ENCODE measurements at places on chromosomes 4 and X.

GRCh38 chrX:133335027-133335426 lies 80.3 kb downstream of the GPC4 start:
- DNase-seq: no peak

- no peak for DNase-seq
These were observed 181.1 kb upstream of the WDFY3 start for GRCh38 chr4:85147481-85148076.

GRCh38 chr4:102439236-102439614 lies 61.9 kb upstream of the NFKB1 start:
- no peak for DNase-seq

GRCh38 chrX:68115371-68115770 lies 317.9 kb downstream of the OPHN1 start:
- DNase-seq: no peak

DNA sequence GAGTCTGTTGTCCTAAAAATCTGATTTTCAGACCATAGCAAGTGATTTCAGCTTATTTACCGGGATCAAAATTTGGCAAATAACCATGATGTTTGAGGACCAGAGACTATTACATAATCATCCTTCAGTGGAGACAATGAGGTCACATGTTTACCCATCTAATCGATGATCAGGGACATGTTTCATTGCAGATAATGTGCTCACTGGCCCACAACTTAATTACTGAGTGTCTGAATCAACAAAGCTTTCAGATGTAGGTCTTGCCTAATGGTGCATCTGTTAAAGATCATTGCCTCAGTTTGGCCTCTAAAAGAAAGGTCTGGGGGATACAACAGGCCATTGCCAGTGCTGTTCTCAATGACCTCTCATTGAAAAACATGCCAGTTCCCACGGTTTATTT lies 42.8 kb upstream of the KLHL34 start:
- no peak for DNase-seq

DNA sequence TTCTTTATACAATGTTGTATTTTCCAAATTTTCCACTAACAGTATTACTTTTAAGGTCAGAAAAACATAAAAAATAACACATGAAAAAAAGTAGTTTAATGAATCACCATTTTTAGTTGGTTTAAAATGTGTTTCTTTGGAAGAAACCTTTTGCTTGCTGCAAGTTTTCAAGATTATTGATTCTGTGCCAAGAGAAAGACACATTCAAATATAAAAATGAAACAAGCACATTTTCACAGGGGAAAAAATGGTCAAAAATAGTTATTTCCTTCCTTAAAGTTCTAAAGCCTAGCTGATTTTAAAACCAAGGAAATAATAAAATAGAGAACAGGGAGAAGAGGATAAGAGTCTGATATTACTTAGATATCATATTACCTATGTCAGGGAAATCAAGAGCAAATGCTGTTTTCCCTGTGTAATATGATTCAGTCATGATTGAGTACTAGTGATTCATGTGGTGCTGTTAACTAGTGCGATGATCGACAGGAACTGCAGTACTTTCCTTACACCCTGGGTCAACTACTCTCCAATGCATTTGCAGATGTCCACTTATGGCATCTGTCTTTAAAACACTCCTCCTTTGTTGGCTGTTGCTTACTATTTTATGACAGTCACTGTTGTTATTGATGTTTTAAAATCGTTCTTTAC lies 103.8 kb downstream of the CAMK2D start:
- DNase-seq: no peak

DNA sequence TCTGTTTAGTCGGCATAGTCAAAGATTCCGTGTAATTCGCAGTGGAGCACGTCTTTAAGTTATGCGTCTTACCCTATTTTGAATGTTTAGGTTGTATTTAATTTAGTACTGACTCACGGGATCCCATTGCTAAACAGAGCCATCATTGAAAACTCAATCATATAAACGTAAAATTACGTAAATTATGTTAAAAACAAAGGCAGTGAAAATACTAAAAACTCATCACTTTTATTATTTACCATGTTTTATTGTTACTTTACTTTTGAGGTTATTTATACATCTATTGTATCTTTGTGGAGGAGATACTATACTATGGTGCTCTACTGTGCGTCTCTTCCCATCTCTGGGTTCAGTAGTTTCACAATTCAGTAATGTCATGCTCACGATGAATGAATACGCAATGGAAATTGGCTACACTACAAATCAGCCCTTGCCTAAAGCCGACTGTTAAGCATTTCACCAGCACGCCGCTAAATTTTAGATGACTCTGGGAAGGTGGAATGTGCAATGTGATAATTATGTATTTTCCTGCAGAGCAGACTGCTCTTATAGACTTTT lies 944 bp downstream of the FUNDC2 start:
- no peak for DNase-seq

GRCh38 chr4:11914406-11914805 lies 485.7 kb upstream of the HS3ST1 start:
- no peak for DNase-seq

GRCh38 chr4:150769248-150769647 lies 187.3 kb downstream of the MAB21L2 start:
- no peak for DNase-seq

- DNase-seq: no peak
These were observed 17.1 kb downstream of the SPON2 start for GRCh38 chr4:1155314-1155713.

GRCh38 chr4:8276358-8277240 lies 7.0 kb downstream of the HTRA3 start:
- DNase-seq: no peak

DNA sequence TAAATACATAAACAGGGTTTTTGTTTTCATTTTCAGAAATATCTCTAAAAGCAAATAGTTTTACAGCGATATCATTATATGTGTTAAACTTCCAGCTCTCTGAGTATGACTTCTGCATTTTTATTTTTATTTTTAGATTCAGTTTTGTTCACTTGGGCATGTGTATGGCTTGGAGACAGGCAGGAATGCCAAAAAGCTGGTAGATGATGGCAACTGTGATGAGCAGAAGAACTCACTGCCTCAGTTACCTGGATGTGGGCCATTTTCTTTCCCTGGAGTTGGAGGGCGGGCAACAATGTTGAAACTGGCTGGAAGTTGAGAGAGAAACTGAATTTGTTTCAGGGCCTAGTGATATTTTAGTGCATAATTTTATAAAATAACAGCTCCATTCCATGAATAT lies 266.4 kb downstream of the ARHGAP24 start:
- no peak for DNase-seq

DNA sequence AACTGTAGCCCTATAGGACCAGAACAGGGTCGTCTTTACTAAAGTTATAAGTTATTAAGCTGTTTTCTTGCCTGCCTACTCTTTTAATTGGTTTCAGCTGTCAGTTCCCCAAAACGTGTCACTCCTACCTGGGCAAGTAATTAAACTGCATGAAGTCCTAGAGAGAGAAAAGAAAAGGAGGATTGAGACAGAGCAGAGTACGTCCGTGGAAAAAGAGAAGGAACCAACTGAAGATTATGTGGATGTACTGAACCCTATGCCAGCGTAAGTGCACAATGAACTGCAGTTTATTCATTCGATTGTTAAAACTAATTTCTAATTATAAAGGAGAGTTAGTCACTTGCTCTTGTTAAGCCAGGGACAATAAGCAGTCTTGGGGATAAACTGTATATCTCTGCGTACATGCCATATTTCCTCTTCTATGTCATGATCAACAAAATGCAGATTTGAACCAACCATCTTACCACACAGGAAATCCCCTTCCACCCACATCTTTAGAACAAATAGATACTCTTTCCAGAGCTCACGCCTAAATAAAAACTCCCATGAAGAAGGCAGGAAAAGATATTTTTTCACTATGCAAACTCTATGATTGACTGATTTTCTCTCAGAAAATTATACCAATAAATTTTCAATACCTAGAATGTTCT lies 22.8 kb downstream of the STAP1 start:
- DNase-seq: peak; percentile 74

DNA sequence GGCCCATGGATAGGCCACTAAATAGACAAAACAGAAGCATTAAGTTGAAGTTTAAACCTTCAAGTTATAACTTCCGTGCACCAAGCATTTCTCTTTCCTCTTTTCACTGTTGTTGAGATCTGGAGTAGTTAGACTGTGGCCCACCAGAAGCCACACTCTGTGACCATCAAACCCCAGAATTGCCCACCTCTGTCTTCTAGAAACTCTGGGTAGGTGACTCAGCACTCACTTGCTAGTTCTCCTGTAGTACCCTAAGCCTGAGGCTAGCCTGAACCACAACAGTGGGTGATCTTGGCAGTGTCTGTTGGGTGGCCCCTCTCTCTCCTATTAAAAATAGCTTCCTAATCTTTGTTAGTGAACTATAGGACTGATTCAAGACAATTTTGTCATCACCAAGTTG lies 24.6 kb upstream of the CD40LG start:
- no peak for DNase-seq

DNA sequence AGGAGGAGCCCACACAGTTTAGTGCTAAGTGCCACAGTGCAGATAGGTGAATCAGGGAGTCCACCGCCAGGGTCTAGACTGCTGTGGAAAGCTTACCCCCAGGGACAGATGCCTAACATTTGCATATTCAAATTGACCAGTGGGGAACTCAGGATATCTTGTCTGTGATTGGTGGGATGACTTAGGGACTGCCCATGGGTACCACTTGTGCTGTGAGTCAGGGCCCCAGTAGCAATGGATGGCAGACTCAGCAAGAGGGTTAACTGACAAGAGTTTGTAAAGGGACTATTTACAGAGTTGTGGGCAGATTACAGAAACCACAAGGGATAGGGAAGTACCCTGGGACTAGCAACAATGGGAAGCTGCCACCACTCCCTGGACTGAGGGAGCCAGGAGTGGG lies 282.1 kb downstream of the BCOR start:
- DNase-seq: no peak

- peak; percentile 14 for DNase-seq
These were observed 15.5 kb upstream of the CYLC1 start for GRCh38 chrX:83845397-83845796.

Data from stimulated activated naive CD4-positive, alpha-beta T cell (primary cell).